Stimulated activated CD4-positive, alpha-beta T cell treated with anti-CD3 and anti-CD28 coated beads, Interleukin-15, amount 100 ng/mL, for 1 hour (primary cell): ENCODE measurements at places on chromosomes 7 and 10.

GRCh38 chr7:33807779-33808482 lies 97.4 kb upstream of the BMPER start:
- DNase-seq: no peak

- DNase-seq: no peak
These were observed 290.5 kb downstream of the USP6NL start for GRCh38 chr10:11320809-11321520.

GRCh38 chr10:81303656-81304055 lies 571.3 kb upstream of the NRG3 start:
- DNase-seq: no peak

- DNase-seq: no peak
These were observed 137.8 kb upstream of the TNS3 start for GRCh38 chr7:47719675-47720074.

DNA sequence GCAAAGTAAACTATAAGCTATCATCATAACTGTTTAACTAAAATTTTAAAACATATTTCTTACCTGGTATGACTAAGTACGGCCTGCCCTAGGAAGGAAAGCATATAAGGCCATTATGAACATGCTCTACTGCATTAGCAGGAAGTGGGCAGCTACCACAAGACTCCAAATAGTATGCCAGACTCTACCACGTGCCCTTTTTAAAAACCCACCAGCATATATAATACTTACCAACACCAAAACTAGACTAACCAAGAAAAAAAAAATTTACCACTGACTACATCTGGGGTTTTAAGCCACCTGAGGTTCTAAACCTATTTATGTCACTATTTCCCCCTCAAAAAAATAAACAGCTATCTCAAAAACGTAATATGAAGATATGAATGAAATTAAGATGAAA lies 30.1 kb downstream of the NUDCD3 start:
- DNase-seq: no peak

DNA sequence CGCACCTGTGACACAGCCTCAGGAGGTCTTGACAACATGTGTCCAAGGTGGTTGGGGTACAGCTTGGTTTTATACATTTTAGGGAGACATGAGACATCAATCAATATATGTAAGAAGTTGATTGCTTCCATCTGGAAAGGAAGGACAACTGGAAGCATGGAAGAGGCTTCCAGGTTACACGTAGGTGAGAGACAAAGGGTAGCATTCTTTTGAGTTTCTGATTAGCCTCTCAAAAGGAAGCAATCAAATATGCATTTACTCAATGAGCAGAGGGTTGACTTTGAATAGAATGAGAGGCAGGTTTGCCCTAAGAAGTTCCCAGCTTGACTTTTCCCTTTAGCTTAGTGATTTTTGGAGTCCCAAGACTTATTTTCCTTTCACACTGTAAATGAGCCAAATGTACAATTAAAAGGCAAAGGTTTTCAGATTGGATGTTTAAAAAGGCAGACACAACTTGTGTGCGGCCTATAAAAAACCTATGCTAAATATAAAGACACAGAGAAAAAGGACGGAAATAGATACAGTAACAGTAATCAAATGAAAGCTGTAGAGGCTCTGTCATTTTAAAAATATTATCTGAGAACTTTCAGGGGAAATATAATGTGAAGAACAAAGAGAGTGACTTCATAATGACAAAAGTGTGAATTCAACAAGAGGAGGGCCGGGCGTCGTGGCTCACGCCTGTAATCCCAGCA lies 65.7 kb upstream of the LANCL2 start:
- DNase-seq: no peak
